Activated naive CD4-positive, alpha-beta T cell (primary cell): ENCODE measurements at places on chromosomes 3 and 15.

DNA sequence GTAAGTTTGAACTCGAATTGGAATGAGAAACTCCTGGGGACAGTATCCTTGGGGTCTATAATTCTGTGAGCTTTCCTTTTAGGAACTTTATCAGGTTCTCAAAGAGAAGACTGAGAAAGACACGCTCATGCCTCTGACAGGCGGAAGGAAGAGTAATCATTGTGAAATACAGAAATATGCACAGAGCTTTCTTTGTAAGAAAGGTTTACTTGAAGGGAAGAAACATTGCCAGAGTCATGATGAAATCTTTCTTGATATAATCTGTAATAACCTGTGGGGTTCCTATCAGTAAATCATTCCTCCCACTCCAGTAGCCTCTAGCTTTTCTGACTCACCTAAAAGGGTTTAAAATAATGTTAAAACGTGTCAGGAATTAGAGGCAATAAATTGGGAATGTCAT lies 83.6 kb upstream of the CCDC39 start:
- no peak for DNase-seq

DNA sequence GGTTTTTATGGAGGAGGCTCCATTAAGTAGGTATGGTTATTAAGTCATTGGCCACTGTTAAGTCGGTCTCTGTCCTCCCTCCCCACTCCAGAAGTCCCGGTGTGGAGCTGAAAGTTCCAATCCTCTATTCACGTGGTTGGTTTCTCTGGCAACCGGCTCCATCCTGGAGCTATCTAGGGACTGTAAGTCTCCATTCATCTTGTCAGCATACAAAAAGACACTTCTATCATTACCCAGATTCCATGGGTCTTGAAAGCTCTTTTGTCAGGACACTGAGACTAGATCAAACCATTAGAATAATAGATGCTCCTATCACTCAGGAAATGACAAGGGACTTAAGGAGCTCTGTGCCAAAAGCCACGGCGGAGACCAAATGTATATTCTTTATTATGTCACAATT lies 110.3 kb downstream of the PIK3CB start:
- no peak for DNase-seq

DNA sequence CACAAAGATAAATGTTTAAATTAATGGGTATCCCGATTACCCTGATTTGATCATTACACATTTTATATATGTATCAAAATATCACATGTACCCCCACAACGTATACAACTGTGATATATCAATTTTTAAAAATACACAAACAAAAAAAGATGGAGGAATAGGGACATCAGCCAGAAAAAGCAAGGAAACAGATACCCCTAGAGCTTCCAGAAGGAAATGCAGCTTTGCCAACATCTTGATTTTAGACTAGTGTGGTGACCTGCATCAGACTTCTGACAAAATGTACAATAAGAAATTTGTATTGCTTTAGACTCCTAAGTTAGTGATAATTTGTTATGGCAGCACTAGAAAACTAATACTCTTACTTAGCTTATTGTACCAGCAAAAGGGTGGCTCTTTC lies 483.8 kb downstream of the TUSC7 start:
- DNase-seq = no peak

GRCh38 chr15:39738998-39739397 lies 43.6 kb downstream of the FSIP1 start:
- no peak for DNase-seq

GRCh38 chr3:185645596-185646381 lies 59.7 kb downstream of the SENP2 start:
- no peak for DNase-seq
